ENCODE measurements at places on chromosomes 7 and 10.

DNA sequence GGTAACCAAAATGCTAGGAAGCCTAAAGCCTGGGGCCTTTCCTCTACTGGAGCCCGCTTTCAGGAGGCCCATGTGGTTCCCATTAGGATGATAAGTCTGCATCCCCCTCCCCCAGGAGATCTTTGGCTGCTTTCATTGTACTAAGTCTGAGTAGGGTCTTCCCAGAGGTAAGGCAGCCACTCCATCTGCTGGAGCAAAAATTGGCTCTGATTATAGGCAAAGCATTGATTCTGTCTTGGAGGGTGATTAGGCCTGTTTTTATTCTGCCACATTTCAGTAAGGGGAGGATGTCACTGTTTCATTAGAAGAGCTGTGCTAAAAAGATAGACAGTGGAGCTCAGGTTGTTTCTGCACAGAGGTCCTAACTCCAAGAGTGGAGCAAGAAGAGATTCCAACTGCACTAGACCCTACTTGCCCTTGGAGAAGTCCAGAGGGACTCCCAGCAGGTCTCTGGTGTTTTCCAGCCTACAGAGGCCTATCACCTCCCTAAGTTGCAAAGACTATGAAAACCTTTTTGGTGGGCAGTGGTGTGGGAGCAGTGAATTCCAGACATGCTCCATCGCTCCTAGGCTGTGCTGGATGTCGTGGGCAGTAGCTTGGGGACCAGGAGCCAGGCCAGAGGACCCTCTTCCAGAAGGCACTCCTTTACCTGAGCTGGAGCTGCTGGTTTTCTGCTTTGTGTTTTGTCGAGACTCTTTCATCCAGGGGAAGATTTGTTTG is 7.1 kb upstream of the HOXA2 start:
- DNase-seq: no peak

DNA sequence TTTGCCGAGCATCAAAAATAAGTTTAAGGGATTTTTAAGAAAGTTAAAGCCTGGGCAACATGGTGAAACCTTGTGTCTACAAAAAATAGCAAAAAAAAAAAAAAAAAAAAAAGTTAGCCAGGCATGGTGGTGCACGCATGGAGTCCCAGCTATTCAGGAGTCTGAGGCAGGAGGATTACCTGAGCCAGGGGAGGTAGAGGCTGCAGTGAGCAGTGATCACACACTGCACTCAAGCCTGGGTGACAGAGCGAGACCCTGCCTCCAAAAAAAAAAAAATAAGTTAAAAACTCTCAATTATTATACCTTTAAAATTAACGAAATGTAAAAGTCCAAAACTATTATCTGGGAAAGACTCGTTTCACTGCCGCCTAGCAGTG is 35.0 kb upstream of the DAGLB start:
- no peak for DNase-seq

GRCh38 chr10:106551501-106552062 is 612.9 kb downstream of the SORCS1 start:
- DNase-seq: no peak

- no peak for DNase-seq
Measured at GRCh38 chr7:27765841-27766240, 25.9 kb downstream of the TAX1BP1 start.

- no peak for DNase-seq
Measured at GRCh38 chr10:33509231-33509831, 174.9 kb upstream of the NRP1 start.

DNA sequence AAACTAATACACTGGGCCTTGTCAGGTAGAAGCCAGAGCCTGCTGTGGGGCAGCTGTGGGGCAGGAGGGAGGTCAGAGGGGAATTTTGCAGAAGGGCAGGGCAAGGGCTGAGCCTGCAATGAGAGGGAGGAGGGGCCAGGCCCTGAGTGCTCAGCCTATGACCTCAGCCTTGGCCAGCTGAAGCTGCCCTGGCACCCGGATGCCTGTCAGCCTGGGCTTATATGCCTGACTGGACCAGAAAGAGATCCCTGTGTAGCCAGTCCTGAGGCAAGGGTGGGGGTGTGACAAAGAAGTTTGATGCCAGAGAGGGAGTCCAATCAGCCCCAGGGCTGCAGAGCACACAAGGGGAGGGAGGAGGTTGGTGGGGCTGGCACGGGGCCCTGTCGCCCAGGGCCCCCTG is 22.3 kb upstream of the PRRT4 start:
- no peak for DNase-seq

DNA sequence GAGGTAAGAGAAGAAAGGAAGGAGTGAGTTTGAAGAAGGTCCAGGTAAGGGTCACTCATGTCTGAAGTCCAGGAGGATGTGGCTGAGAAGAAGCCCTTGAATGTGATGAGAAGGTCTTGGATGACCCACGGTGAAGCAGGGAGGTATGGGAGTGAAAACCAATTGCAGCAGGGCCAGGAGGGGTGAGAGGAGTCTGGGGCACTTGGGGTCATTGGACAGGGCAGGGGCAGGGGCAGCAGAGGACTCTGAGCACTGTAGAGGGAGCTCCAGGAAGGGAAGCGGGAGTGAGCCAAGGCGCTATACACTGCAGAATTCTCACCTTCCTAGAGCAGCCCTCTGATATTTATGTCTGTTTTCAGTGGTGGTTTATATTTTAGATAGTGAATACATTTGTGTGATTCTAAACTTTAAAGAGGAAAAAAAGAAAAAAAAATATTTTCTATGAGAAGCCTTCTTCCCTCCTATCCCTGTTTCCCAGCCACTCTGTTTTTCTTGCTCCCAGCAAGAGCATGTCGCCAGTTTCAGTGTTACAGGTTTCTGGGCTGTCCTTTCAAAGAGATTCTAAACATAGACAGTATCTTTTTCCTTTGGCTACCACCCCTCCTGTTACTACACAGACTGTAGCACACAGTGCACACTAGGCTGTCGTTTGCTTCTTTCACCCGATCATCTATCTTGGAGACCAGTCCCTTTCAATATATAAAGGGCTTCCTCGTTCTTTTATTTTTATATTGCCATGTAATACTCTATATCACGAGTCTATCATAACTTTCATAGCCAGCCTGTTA is 24.5 kb downstream of the BLVRA start:
- no peak for DNase-seq

DNA sequence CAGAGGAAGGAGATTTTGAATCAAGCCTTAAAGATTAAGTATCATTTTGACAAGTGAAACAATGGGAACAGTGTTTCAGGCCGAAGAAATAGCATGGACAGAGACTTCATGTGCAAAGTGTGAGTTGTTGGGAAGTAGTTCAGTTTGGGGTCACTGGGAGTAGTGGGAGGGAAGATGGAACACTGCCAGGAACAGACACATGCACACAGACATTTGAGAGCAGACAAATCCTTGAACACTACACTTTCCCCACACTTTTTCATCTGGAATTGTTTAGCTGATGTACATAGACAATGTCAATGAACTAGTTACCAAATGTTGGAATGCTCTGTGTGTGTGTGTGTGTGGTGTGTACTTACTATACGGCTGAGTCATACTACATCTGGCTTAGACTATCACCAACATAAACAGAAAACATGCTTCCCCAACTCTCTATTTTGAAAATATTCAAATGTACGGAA is 52.4 kb upstream of the LRRC17 start:
- no peak for DNase-seq

DNA sequence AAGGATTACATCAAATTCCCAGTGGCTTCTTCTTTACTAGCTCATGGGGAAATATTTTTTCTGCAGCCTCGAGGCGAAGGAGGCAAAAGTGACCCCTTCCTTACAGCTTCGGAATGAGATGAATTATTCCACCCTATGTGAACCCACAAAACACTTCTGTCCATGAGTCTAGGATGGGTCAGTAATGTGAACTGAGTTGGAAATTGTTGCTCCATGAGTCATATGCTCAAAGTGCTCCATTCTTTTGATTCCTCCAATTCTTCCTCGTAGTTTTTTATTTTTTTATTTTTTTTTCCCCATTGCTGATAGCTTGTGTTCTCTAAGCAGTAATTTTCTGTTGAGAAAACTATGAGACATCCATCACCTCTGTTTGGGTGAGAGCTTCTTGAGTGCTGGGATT is 31.7 kb upstream of the FAM204A start:
- DNase-seq: no peak

GRCh38 chr10:92407305-92408016 is 116.5 kb downstream of the MARCHF5 start:
- DNase-seq: no peak

GRCh38 chr7:109963741-109964140 is 1127.2 kb upstream of the LRRN3 start:
- DNase-seq: no peak

- no peak for DNase-seq
Measured at GRCh38 chr10:67476201-67476600, 219.8 kb downstream of the CTNNA3 start.

DNA sequence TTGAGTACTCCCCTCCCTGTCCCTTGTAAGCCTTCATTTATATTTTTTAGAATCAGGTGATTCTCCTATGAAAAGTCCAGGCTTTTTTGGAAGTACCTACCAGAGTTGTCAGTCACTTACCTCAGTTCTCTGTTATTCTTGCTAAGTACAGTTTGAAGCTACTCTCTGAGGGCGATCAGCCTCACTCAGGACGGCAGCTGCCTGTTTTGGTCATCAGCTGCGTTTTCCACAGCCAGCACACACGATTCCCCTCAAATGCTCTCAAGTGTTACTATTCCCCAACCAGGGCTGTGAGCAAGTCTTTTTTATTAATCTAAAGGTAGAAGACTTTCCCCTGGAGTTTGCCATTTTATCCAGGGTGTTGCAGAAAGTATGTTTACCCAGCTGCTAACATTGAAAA is 328.6 kb downstream of the SUGCT start:
- no peak for DNase-seq

DNA sequence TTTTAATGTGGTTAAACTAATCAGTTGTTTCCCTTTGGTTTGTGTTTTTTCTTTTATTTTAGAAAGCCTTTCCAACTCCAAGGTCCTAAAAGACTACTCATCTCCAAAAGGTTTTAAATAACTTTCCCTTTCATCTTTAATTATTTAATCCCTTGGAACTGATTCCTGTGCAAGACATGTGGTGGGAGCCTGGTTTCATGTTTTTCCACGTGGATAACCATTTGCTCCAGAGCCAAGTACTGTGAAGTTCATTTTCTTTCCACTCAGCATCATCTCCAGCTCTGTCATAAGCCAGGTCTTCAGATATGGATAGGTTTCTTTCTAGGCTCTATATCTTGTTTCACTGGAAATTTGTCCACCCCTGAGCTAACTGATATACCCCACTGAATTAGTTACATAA is 16.7 kb downstream of the PPP1R3C start:
- no peak for DNase-seq

- DNase-seq: peak; percentile 31
Measured at GRCh38 chr10:6347391-6347951, 144.7 kb downstream of the PFKFB3 start.

- no peak for DNase-seq
Measured at GRCh38 chr7:42858570-42858969, 53.3 kb downstream of the C7orf25 start.

- DNase-seq: no peak
Measured at GRCh38 chr10:21398563-21399231, 126.8 kb downstream of the SKIDA1 start.
